Fibroblast of skin of abdomen (primary cell): ENCODE measurements at places on chromosomes 5 and 9.

DNA sequence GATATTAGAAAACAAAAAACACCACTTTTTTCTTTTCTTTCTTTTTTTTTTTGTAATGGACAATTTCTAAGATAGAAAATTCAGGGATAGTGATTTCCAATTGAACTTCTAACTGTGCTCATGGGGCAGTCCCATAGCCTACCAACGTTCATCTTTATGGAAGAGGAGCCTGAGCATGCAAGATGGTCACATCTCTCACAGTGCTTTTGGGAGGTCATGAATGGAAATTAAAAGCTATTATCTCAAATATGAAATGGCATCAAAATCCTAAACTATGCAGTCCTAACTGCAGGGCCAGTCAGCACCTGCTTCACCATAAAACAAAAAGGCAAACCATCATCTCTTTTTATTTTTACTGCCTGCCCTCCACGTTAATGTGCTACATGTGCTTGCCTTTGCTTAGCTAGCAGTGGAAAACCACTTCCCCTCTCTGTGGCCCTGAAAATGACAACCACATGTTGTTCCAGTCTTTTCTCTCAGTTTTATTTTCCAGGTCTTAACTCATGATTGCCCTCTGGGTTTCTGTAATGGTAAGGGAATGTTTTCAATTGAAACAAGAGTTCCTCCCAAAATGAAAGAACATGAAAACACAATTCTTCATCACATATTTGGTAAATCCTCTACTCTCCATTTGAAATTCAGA, 16.7 kb downstream of the IFNB1 start:
- peak; percentile 74 for DNase-seq

DNA sequence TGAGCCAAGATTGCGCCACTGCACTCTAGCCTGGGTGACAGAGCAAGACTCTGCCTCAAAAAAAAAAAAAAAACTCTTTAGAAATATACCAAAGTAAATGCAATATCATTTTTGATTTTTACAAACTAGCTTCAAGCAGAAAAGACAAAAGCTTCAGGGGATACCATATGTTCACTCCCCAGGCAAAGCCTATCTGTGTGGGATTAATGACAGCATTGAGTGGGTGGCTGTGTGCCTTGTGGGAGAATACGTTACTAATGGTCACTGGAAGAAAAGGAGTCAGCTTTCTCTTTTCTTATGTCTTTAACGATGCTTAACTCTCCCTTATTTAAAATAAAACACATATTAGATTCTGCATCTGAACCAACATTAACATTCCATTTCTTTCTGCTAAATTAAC, 1.9 kb downstream of the PCA3 start:
- DNase-seq: no peak

DNA sequence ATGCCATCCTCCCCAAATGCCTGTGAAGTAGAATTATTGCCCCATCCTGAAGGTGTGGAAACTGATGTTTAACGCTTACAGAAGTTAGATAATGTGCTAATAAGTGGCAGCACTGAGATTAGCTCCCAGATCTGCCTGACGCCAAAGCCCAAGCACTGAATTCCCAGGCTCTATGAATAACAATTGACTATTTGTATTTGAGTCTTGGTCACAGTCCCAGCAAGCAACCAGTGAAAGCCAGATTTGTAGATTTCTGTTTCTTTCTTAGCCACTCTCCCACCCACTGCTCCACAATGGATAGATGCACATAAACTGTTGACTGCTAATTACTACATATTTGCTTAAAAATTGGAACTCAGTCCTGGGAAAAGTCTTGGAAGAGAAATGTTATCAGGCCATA, 34.4 kb downstream of the FAM240B start:
- DNase-seq: no peak

DNA sequence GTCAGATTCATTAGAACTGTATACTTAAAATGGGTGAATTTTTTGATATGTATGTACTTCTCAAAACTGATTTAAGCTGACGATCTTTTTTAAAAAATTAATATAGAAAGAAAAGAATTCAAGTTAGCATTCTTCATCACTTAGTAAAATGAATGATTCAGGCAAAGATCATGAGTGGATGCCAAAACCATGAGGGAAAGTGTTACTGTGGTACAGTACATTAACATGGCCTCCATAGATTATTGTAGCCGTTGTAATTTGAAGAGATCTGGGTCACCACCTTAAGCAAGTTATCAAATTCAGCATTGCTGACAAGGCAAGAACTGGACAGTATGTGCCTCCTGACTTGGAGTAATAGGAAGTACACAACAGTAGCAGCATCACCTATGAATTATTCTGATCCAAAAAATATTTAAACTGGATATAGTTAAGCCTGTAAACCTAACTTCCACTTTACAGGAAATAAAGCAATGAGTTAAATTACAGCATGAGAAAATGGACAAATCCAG, 29.7 kb downstream of the C9orf85 start:
- DNase-seq: peak; percentile 56

- no peak for DNase-seq
Measured at GRCh38 chr5:9396285-9396770, 149.5 kb downstream of the SEMA5A start.

- no peak for DNase-seq
Measured at GRCh38 chr5:1836891-1837880, 36.0 kb downstream of the NDUFS6 start.

DNA sequence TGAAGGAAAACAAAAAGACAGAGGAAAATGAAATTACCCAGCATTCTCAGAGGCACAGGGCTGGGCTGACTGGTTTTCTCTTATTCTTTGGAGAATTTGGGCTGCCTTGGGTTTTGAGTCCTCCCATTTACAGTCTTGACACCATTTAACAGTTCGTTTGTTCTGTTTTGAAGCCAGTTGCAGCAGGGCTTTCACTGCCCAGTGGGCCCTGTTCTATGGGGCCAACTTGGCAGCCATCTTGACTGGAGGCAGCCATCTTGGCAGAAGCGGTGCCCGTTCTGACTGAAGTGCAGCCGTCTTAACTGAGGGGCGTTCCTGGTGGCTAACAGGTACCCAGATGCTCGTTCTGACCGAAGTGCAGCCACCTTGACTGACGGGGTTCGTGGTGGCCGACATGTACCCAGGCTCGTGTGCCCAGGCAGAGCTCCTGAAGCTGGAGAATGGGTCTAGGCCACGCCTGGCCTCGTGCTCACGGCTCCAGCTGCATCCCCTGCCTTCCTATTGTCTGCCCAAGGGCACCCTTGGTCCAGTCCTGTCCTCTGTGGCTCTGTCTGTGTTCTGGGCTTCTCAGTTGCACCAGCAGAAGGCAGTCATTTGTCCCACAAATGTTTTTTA, 164.4 kb downstream of the GAPVD1 start:
- DNase-seq: no peak

DNA sequence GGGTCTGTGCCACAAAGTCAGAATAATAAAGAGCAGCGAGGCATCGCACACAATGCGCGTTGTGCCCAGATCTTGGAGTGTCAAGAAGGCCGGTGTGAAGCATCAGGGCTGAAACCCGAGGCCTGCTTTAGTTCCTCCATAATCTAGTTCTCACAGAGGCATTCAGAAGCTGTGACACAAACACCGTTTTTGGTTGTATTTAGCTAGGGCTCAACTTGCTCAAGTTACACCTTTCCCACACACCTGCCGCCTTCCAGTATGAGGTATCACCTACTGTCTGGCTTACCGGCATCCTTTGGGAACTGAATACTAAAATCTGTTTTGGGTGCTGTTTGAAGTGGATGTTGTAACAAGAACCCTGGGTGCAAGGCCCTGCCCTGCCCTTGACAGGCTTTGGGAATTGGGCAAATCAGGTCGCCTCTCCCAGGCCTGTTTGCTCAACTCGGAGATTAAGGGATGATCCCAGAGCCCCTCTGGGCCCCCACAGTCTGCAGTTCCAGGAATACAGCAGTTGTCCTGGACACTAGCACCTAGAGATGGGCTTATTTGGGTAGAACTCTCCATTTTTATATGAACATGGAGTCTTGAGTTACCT, 27.0 kb downstream of the SLC25A25 start:
- no peak for DNase-seq

GRCh38 chr5:31981361-31981945, 192.7 kb downstream of the GOLPH3 start:
- DNase-seq: no peak

DNA sequence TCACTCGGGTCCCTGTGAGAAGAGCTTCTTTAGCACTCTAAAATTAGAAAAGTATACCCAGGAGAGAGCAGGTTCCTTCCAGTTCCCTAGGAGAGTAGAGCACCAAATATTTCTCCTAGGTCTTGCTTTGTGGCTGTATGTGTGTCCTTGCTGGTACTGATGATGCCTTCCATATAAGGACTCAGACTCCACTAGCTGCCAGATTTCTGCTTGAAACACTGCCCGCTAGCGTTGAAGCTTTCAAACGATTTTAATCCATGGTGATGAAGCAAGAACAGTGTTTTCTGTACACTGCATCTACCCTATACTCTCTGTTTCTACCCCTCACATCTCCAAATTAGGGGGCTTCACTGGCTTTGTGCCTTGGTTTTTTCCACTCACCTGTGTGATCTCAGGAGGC, 2.4 kb upstream of the SMC2 start:
- DNase-seq: peak; percentile 6

DNA sequence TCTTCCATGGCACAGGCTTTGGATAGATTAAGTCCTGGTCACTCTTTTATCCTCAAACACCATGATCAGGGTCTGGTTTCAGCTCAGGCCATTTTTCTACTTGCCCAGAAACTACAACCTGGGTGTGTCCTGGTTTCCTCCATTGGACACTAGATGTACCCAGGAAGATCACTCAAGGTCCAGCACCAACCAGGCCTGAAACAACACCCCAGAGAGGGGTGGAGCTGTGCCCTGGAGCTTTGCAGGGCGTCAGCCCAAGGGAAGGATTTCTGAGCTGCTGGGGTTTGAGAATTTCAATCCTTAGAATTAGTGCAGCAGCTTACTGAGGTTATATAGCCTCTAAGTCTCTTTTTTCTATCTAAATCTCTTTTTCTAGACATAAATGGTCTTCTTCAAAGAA, 722.0 kb downstream of the MTRR start:
- DNase-seq: no peak

- DNase-seq: peak; percentile 8
Measured at GRCh38 chr5:173514661-173515060, 101.8 kb downstream of the BOD1 start.

DNA sequence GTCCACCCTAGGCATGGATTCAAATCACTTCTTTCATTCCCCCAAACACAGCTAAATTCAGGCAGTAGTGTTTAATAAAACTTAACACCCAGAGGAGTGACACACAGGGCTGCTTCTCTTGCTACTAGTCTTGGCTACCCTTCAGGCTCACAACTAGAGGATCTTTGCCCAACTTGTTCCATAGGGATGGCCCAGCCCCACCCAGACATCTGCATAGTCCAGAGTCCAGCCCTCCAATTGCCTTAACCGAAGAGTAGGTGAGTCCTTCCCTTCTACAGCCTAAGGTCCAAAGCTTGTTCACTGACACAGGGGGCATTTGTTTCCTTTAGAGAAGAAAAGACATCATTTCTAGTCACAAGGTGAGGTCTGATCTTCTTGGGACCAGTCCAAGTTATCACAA, 15.2 kb upstream of the RXFP3 start:
- DNase-seq: no peak

DNA sequence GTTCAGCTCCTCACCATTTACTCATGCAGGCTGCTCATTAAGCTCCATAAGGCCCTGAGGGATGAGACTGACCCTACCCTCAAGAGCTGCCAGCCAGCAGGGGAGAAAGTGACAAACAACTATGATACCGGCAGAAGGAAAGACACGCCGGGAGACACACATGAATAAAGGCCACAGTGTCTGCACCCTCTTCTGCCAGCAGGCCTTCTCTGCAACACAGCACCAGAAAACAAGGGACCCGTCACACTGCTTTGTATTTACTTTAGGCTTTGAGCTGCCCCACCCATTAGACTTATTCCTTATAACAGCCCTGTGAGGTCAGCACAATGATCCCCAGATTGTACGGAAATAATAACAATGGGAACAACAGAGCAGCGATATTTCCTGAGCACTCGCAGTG, 7.2 kb downstream of the GABBR2 start:
- no peak for DNase-seq
